ENCODE measurements at places on chromosomes 1 and 21.

- DNase-seq: no peak
These were observed 1.8 kb upstream of the DMBX1 start for GRCh38 chr1:46487818-46488218.

- peak; percentile 95 for DNase-seq
These were observed at the start of gene NUP133 for GRCh38 chr1:229507951-229508822. Gene NUP133 (minus strand): TSS chr1:229508341. CDS start chr1:229508249, 92 bp downstream.

DNA sequence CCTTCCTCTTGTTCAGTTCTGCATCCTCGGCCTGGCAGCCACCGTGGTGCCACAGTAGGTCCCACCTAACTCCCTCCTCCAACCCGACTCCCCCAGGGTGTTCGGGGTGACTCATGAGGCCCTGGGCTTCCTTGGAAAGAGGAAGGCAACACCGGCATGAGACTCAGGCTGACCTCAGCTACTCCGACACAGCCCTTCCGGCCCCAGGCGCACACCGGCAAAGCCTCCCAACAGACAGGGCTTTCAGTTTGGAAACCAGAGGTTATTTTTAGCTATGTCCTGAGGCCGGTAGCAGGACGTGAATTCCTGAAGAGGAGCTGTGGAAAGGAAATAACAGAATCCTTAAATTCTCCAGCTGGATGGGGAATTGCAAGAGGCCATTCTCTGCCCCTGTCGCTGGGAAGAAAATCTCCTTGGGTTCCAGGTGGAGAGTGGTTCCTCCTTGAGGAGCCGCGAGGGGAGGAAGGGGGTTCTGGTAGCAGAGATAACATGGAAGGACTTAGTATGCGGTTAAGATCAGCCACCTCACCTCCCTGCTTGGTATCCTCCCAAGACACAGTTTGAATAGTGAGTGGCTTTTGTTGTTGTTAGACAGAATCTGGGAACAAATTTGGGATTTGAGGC, 24.4 kb downstream of the PLXNA2 start:
- no peak for DNase-seq

- DNase-seq: peak; percentile 57
These were observed 29.9 kb upstream of the TMEM61 start for GRCh38 chr1:54950369-54951163.

- DNase-seq: no peak
These were observed 417.8 kb downstream of the MRPL39 start for GRCh38 chr21:25189497-25189896.

- no peak for DNase-seq
These were observed 162.4 kb upstream of the PTBP2 start for GRCh38 chr1:96559181-96559580.

GRCh38 chr1:8426996-8427395, 109.1 kb downstream of the SLC45A1 start:
- DNase-seq: no peak

DNA sequence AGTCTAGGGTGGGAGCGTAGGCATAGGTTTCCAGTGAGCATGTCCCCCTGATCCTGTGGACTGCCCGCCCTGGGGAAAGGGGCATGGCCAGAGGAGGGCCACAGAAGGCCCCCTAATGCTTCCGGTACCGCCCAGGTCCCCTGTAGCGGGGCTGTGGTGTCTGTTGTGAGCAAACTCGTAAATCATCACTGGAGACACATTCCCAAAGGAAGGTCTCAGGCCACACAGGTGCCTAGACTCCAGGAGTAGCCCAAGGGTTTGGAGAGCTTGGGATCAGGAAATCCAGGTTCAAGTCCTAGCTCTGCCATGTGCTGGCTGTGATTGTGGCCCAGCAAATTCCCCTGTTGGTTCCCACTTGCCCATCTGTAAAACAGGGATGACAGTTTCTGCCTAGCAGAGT, 20.2 kb downstream of the NKAIN1 start:
- DNase-seq: no peak

- DNase-seq: no peak
These were observed 59.8 kb downstream of the LPAR3 start for GRCh38 chr1:84833194-84833593.

- no peak for DNase-seq
These were observed 10.3 kb downstream of the HIVEP3 start for GRCh38 chr1:41908288-41908895.

GRCh38 chr21:32457360-32457840, 44.9 kb downstream of the EVA1C start:
- DNase-seq: no peak

DNA sequence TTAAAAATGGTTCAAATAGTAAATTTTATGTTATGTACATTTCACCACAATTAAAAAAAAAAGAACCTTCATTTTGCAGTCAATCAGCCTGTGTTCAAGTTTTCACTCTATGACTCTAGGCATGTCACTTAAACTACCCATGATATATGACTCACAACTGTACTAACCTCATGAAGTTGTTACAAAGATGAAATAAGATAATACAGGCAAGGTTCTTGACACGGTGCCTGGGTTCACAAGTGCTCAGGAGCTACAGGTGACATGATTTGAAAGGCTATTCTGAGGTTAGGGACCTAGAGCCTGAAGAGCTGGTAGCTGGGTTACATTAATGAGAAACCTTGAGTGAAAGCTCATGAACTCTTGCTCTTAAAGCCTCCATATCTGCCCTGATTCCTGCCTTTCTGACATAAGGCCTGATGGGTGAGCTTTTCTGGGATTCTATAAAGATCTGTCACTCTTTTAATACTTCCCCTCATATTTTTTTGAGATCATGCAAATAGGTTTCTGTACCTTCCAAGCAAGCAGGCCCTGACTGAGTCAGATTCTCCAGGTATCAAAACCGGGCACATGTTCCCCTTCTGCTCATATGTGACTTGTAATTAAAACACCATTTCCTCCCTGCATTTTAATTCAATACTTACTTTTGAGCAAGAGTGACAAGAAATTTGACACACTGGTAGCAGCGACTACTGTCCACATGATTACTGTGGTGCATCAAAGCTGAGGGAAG, 34.0 kb downstream of the PCSK9 start:
- DNase-seq: no peak

DNA sequence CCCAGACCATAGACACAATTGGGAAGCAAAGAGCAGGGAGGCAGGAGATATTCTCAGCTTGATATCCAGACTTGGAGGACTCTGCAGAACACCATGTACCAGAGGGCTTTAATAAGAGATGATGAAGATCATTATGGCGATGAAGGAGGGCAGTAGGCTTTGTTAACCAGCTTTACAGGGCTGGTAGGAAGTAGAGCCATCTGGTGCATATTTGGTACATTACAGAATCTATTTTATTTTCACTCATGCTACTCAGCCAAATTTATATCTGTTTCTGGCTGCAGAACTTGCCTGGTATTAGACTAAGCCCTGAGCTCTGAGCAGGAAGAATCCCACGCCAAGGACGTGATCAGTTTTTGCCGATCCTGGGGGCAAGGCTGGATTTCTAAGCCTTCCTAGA, 61.8 kb upstream of the SYT6 start:
- peak; percentile 41 for DNase-seq

DNA sequence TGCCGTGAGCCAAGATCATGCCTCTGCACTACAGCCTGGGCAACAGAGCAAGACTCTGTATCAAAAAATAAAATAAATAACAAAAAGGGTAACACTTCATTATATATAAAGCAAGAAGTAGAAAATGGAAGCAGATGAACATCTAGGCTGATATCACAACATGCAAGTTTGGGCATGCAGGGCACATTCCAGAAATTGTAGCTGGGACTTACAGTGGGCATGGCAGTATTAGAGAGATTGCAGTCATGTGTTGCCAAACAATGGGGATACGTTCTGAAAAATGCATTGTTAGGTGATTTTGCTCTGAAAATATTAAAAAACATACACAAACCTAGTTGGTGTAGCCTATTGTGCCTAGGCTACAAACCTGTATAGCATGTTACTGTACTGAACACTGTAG, 441.0 kb upstream of the PRMT6 start:
- DNase-seq: no peak

DNA sequence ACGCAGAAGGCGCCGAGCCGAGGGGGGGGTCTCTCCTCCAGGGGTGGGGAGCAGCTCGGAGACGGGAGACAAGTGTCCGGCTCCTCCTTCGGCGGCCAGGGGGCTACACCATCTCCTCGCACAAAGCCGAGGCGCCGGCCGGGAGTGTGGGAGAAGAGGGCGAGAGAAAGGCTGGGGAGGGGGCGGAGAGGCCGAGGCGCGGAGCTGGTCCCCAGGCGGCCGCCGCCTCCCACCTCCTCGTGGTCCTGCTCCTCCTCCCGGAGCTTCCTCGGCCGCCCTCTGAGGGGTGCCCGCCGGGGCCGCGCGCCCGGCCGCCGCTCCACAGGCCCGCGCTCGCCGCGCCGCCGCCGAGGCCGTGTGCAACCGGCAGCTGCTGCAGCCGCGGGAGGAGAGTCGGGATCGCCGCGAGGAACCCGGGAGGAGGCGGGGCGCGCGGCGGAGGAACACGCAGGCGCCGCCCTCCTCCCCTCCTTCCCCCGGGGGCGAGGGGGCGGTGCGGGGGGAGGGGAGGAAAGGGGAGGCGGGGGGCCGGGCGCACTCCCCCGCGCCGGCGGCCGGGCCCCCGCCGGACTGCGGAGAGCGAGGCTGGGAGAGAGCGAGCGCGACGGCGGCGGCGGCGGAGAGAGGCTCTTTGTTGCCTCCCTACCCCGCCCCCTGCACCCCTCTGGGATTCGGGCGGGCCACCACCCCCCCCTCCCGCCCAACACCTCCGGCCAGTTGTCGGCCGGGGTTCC, at the start of gene ENAH:
ENAH (minus strand) TSS at position 395 of the 734 bp plus-strand sequence. CDS start 433 bp downstream, outside the sequence.
- peak; percentile 82 for DNase-seq

GRCh38 chr1:30334767-30335166, 388.6 kb downstream of the MATN1 start:
- DNase-seq: no peak

- no peak for DNase-seq
These were observed 259.5 kb downstream of the GRIK1 start for GRCh38 chr21:29680273-29680672.

- no peak for DNase-seq
These were observed 9.1 kb upstream of the ARTN start for GRCh38 chr1:43924516-43924915.

GRCh38 chr1:160538985-160539651, 16.1 kb upstream of the SLAMF6 start:
- DNase-seq: no peak

DNA sequence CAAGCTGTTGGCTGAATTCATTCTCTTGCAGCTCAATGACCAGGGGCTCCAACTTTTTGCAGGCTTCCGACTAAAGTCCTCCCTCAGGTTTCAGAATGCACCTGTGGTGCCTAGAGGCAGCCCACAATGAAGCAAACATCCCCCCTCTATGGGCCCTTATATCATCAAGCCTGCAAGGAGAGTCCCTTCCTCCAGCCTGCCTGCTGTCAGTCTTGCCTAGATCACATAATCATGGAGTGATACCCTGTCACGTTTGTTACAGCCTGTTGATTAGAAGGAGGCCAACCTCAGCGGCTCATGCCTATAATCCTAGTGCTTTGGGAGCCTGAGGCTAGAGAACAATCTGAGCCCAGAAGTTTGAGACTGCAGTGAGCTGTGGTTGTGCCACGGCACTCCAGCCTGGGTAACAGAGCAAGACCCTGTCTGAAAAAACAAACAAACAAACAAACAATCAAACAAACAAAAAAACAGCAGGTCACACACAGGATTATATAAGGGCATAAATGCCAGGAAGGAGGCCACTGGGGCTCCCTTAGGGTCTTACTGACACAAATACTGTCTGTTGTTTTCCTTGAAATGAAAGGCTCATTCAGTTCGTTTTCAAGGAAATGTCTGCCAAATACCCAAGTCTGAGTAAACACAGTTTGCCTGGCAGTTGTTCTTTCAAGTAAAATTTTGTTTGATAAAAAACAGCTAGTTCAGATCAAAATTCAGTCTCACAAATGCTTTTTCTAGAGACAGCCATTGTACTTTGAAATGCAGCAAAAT, 4.7 kb upstream of the SPRR3 start:
- DNase-seq: no peak

DNA sequence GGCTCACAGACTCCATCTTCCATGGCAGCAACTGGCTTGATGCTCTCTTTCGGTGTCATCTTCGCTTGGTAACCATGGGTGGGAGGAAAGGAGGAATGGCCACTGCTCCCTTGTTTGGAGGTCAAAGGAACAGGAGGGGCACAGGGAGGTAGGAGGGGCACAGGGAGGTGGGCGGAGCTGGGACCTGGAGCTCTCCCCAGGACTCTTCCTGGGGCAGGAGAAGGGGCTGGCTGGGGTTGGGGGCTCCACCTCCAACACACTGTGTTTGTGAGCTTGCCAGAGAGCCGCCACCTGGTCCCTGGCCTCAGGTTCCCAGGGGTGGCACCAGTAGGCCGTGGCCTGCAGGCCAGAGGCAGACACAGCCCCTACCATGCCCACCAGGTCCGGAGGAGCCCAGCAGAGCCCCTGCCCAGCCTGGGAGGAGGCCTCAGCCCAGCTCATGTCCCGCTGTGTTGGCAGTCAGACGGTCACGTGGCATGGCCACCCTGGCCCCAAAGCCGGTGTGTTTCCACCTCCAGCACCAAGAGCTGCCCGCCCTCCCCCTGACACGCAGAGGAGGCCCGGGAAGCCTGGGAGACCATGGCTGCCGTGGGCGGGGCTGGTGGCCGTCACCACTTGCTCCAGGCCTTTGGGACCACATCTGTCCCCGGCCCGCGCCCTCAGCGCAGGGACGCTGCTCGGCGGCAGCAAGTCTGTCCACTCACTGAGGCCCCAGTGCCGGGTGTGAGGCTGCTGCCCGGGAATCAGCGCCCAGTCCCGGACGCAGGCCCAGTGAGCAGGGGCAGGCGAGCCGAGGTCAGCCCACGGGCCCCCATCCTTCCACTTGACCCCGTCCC, 73.9 kb downstream of the MORN1 start:
- DNase-seq: no peak

DNA sequence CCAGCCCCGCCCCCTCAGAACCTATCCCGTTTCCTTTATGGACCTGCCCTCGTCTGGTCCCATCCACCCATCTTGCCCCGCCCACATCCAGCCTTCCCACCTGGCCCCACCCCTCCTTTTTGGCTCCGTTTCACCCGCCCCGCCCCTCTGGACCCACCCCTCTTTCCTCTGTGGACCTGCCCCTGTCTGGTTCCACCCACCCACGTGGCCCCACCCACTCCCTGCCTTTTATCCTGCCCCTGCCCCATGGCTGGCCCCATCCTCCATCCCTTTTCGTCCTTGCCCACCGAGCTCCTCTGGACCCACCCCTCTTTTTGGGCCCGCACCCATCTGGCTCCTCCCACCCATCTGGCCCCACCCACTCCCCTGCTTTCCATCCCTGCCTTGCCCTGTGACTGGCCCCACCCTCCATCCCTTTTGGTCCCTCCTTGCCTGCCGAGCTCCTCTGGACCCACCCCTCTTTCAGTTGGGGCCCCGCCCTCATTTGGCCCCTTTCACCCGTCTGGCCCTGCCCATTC, 177.3 kb downstream of the CAMTA1 start:
- DNase-seq: no peak

GRCh38 chr1:72037745-72038343, 244.5 kb downstream of the NEGR1 start:
- peak; percentile 40 for DNase-seq
